ENCODE measurements at places on chromosomes 3 and 15. TPM values are rescaled to one million over a fixed set of nuclear protein-coding genes. Genes with fewer than 3 reads are reported as not detected.

Gene SYNPR
- total RNA-seq: not detected

DNA sequence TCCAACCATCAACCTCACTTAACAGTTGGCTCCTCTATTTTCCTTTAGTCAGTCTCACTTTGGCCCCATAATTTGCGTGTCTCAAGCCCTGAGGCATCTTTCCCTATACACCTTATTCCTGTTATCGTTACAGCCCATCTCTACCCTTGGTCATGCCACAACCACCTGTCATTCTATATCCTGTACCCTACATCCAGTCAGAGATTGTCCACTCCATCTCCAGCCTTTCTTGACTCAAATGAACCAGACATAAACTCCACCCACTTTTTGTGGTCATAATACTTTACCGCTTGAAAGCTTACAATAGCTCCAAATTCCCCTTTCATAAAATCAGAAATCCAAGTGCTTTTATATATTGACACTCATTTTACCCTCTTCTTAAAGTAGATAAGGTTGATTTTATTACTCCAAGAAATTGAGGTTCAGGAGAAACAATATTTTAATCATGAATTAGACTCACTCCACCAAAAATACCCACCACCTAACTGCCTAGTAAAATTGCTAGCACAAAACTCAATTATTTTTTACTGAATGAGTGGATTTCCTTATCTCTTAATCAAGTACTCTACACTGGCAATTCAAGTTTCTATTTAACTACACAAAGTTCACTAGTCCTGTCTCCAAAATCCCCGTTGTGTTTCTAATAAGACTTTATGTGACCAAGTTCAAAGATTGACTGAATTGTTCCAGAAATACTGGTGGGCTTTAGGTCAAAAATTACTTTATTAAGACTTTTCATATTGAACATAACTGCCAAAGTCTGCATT lies 9.1 kb downstream of the CCR4 start:
- DNase-seq: peak; percentile 65

Gene CFAP100
- not detected for total RNA-seq

- no peak for DNase-seq
Measured at GRCh38 chr3:24086617-24087404, 141.7 kb downstream of the NR1D2 start.

Gene CLDN16
- not detected for total RNA-seq

DNA sequence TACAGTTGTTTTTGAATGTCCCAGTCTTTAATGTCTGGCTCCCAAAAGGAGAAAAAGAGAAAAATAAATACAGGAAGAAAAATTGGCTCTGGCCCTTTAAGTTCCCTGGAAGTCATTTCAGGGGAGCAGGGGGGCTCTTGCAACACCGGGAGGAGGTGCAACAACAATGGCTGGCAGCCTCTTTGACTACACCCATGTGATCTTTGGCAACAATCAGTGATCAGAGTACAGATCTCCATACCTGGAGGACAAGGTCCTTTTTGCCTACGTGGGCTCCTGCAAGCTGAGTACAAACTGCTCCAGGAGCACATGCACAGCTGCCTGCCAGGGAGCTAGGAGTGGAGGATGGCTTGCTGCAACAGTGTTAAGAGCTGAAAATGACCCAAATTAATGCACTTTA lies 63.9 kb downstream of the GLCE start:
- DNase-seq: no peak

Gene SCAMP5
- total RNA-seq: 1.3 TPM
